ENCODE measurements at places on chromosomes 12 and 14. TPM values are rescaled to one million over a fixed set of nuclear protein-coding genes. Genes with fewer than 3 reads are reported as not detected.

DNA sequence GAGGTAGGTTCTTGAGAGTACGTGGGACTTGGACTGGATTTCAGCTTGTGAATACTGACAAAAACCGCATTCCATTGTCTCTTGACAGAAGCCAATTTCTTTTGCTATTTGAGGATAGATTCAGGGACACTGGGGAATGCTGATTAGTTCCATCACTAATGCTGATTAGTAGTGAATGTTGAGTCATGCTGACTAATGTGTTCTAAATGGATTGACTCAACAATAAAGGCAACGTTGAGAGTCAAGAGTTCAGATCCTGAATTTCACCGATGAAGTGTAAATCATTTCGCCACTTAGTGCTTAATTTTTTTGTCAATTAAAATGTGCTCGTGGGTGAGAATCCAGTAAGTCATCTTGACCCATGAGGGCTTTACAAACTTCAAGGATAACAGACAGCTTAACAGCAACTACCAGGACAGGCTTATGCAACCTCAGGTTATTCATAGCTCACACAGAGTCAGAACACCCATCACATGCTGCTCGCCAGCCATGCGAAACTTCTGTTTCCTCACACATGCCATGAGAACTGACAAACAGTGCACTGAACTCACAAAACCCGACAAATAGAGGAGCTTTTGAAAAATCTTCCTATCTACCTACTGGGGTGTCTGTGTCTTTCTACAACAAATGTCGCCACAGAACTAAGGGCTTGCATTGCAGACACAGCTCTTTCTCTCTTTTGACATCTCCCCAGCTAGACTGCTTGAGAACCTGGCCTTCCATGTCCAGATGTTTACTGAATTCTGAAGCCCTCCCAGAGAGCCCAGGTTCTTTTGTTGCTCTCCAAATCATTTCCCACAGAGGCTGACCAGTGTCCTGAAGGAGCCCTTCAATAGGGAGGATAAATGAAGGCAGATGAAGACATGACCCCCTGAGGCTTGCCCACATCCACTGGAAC is 316.4 kb downstream of the ZFP36L1 start:
- H3K36me3 ChIP-seq, result no peaks in the 10 kb centered on the region
- H3K27ac ChIP-seq, result peak overlapping the region; percentile 87
- DNase-seq, result peak; percentile 78
- H3K4me3 ChIP-seq, result no peak overlapping the region
- peaks cover 81% of the 10 kb centered on the region for H3K4me1 ChIP-seq

DNA sequence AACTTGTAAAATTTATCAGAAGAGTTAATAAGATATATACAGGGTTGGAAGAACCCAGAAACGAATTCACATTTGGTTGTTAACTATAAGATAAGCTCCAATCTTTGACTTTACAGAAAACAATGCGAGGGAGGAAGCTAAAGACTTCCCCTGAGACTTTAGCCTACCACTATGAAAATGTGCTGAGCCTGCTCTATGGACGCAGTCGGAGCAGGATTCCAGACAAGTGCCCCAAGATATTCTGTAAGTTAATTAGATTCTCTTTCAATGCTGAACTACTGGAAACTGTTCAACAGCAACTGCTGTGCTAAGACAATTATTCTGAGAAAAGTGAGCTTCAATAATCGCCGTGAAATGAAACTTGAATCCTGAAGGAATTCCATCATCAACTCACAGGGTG is 8.3 kb upstream of the LRRC10 start:
- peaks cover 7% of the 10 kb centered on the region for H3K4me1 ChIP-seq
- DNase-seq, result no peak
- H3K36me3 ChIP-seq, result no peaks in the 10 kb centered on the region

Gene PTGDR
- total RNA-seq, result 0.26 TPM

DNA sequence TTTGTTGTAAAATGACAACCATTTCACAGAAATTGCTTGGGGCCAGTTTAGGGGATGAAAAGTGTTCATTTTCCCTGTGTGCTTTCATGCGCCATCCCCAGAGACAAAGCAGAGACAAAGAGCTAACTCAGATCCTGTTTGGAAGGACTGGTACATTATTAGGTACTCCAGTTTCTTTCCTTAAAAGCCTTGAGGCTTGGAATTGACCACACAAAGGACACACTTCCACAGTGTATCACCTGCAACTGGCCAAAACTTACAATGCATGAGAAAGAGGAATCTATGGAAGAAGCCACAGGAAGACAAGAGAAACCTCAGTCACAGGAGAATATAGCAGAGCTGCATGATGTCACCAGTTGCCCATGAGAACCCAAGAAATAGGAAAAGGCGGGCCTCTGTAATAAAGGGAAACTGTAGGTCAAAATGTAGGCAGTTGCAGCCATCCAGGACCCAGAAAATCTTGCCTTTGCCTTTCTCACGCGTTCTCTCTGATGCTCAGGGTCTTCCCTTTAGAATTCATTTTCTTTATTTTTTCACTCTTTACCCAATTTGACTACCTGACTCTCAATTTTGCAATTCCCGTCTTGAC is 339.0 kb downstream of the RMST start:
- H3K27ac ChIP-seq, result no peak overlapping the region
- no peak overlapping the region for H3K4me3 ChIP-seq
- H3K27me3 ChIP-seq, result no peaks in the 10 kb centered on the region
- H3K4me1 ChIP-seq, result no peaks in the 10 kb centered on the region
- no peaks in the 10 kb centered on the region for H3K36me3 ChIP-seq

Measured in body of pancreas (tissue), 4 donors.